T1000 (cell line): ENCODE measurements at places on chromosomes 2 and 18.

GRCh38 chr2:120973196-120973595, 237.5 kb downstream of the GLI2 start:
- DNase-seq: no peak

- no peak for DNase-seq
Observed at GRCh38 chr2:2528846-2529245, 197.8 kb upstream of the MYT1L start.

DNA sequence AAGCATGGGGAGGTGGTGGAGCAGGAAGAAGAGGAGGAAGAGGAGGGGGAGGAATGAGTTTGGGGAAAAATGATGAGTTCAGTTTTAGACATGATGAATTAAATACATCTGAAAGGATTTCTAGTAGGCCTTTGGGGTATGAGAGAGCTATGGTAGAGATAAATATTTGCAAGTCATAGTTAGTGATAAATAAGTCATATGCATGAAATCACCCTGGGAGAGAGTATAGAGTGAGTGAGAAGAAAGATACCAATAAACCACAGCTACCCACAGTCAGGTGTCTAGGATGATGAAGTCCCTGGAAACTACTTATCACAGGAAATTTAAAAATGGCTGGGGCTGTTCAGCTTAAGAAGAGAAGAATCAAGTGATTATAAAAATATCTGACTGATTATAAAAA, 240.5 kb downstream of the RDH14 start:
- no peak for DNase-seq

DNA sequence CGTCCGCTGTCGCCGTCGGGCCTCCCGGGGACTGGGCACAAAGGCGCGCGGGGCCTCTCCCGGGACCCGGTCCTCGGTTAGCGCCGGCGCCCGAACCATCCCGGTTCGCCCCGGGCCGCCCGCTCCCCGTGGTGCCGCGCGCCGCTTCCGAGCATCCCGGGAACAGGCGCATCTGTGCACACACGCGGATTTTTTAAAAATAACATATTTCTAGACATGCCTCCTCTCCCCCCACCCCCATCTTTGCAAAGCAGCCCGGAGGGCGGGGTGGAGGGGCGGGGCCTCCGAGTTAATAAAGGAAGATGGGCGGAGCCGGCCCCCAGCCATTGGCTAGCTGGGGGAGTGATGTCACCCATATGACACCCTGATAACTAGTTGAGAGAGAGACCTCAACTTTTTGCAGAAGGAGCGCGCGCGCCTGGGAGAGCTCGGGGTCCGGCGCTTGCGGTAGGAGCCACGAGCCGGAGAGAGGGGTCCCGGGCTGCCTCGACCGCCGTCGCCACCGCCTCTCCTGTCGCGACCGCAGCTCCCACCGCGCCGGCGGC, at the start of gene SOX11:
SOX11 (plus strand) TSS at position 400 of the 545 bp plus-strand sequence. CDS start 338 bp downstream, outside the sequence.
- DNase-seq: peak; percentile 87

DNA sequence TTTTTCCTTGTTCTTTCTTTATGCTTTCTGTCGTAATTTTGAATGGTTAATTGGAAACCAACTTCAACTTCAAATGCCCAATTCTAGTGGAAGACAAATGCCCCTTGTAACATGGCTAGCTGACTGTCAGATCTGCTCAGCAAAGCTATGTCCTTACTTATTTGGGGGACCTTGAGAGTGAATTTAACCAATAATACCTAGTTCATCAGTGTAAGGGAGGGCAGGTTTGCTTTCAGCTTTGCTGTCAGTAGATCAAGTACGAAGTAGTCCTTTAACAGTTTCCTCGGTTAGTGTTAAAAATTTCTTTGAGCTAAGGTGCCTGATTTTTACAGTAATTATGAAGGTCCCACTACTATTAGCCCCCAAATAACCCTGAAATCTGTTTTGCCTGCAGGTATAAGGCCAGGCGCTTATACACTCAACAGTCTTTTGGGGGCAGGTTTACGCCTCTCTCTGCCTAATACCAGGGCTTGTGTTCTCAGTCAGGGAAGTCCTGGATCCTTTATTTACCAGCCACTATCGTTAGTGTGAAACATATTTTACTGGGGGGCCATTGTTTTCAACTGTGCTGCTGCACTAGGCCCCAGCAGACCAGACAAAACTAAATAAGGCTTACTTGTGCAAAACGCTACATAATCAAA, 165.1 kb upstream of the KCNJ3 start:
- no peak for DNase-seq

DNA sequence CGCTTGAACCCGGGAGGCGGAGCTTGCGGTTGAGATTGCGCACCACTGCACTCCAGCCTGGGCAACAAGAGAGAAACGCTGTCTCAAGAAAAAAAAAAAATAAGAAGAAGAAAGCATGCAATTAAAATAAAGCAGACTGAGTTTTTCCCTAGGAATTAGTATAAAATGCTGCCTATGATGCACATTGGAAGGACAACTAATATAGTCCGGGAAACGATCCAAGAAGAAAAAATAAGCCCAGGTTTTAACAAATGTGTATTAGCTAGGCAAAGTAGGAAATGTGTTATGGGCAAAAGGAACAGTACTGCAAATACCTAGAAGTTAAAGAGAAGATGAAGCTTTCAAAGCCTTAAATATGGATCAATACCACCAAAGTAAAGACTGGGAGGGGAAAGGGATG, 64.0 kb downstream of the SPIRE1 start:
- no peak for DNase-seq

DNA sequence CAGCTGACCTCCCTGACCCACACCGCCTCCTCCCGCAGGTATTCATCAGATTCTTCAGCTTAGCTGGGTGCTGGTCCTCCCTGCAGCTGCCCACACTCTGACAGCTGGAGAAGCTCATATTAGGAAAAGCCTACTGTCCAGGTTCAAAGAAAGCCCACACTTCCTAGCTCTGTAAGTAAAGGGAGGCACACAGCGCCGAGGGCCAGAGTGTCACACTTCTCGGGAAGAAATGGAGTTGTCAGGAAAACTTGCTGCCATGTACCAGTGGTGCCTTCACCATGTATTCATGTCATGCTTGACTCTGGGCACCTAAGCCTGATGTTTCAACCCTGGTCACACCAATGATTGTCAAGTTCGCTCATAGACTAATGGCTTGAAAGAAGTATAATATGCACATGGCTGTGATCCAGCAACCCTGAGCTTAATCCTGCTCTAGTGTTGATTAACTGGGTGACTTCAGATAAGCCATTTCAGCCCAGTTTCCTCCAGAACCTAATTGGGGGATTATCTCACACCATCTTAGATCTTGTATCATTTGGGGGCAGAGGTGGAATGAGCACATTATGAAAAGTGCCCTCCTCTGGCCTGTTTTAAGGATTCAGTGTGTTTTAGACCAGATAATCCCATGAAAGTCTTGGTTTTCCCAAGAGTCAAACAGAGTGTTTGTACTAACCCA, 180.3 kb upstream of the PARD3B start:
- DNase-seq: no peak

DNA sequence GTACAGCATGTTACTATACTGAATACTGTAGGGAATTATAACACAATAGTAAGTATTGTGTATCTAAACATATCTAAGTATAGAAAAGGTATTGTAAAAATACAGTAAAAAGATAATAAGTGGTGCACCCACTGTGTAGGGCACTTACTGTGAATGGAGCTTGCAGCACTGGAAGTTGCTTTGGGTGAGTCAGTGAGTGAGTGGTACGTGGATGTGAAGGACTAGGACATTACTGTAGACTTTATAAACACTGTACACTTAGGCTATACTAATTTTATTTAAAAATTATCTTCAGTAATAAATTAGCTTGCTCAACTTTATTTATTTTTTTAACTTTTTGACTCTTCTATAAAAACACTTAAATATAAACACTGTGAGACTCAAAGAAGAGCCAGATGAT, 82.6 kb downstream of the MTA3 start:
- no peak for DNase-seq
